ENCODE measurements at places on chromosomes 12 and 14.

DNA sequence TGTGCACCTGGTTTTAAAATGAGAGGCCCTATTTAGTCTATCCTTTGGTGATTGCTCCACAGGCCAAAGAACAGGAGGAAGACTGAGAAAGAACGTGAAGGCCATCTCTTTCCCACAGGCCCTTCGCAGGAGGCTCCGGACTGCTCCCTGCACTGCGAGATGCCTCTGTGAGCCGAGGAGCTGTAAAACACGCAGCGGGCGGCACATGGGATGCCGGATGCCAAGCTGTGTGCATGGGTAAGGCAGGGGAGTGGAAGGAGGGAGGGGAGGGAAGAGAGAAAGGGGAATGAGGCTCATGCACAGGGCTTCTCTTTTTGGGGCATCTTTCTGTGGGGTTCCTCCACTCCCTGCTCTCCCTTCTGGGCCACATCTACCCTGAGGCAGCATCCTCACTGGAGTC lies 61.6 kb downstream of the SPTB start:
- no peak for DNase-seq

DNA sequence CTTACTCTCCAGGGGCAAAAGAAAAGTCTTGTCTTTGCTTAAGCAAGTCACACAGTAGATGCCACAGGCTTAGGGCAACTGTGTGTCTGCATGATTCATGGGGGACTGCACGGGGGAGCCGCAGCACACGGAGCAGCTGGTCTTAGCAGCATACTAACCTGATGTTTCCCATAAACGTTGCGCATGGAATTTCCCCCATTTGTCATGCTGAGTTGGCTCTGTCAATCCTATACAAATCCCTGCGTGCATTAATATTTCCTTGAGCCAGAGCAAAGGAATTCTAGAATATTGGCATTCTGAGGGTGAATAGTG lies 71.2 kb downstream of the SAMD4A start:
- DNase-seq, result peak; percentile 91

DNA sequence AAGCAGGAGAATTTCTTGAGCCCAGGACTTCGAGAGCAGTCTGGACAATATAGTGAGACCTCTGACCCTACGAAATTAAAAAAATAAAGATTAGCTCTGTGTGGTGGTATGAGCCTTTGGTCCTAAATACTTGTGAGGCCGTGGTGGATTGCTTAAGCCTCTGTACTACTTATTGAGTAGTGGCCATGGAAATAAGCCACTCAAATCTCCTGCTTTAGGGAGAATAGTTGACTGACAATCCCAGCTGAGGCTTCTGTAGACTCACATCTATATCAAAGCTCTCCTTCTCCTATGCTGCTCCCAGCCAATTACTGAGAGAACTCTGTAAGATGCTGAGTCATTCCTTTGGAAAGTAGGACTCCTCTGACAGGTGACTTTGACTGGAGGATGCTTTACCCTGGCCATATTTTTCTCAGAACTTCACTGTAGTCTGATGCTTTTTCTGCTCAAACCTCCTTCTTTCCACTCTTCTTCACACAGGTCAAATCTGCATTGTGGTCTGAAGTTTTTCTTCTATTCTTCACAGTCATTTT lies 420.2 kb downstream of the SLC6A15 start:
- no peak for DNase-seq

DNA sequence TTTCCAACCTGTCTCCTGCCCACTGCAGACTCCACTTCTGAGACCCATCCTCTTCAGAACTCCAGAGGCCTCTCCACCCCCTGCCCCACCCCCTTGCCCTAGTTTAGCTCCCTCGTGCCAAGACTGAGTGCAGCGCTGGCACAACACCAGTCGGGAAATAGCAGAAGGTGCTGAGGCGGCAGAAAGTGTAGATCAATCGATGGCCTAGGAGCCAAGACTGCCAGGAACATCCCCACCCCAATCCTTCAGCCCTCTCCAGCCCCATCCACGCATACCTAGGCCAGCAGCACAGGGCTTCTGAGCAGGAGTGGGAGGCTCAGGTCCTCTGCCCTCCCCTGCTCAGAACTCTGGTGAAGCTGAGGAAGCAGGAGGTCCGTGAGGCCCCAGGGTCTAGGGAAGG lies 1.1 kb downstream of the CPNE6 start:
- no peak for DNase-seq

GRCh38 chr12:5213336-5213735 lies 169.7 kb downstream of the KCNA5 start:
- no peak for DNase-seq

GRCh38 chr14:100827101-100828021 lies 1.4 kb downstream of the MEG3 start:
- peak; percentile 55 for DNase-seq

DNA sequence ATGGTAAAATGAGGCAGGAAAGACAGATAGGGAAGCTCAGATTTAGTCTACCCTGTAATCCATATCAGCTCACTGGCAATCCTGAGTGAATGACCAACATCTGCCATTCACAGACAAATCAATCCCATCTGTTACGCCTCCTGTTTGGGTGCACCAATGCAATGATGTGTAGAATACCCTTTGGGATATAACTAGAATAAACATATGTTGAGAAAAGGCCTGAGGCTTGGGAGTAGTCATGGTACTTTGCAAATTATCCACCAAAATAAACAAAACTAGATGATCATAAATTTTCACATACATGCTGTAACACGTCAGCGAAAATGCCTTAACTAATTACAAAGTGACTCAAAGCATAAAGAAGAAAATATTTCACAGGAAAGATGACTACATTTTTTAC lies 78.8 kb downstream of the KCNC2 start:
- DNase-seq, result no peak

- no peak for DNase-seq
Measured at GRCh38 chr14:104877806-104878550, 12.9 kb downstream of the CEP170B start.

DNA sequence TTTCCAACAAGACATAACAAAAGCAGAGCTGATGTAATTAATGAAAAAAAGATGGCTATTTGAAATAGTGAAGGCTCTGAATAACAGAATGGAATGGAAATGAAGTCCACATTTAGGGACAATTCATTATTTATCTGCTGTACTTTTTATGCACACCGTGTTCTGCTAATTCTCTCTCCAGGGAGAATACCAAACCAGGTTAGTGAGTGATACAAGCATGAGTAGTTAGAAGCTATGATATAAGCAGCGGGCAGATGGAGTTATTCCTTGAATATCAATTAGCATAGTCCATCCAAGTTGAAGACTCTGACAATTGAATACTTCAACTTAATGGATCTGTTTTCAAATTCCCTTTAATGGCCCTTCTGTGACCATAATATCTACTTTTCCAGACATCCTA lies 162.1 kb upstream of the TMTC2 start:
- DNase-seq, result no peak

DNA sequence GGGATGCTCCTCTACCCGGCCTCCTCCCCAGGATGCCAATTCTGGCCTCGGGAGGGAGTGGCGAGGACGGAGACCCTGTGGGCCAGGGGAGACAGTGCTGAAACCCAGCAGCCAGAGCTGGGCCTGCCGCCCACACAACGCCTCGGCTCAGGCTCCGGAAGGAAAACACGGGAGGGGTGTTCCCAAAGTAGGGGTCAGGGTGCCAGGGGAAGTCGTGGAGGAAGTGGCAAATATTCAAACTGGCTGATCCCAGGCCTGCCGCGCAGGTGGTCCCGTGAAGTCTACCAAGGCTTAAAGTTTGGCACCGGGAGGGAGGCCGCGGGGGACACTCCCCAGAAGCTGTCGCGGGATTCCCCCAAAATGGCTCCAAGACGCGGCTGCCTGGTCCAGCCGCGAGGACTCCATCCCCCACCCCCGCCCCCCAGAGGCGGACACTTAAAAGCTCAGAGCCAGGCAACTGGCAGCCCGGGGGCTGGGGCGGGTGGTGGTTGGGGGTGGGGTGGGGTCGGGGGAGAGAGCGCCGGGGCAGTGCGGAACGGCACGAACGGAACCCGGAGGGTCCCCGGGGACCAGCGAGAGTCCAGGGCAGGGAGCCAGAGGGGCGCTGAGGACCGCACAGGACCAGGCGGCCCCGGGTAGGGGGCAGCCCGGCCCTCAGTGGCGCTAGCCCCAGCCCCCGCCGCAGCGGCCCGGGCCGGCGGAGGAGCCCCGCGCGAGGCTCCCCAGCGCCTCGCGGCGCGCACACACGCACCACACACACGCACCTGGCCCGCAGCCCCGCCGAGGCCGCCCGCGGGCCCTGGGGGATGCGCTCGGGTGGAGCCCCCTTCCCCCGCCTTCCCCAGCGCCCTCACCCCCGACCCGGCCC lies 20.0 kb downstream of the BEGAIN start:
- DNase-seq, result no peak

DNA sequence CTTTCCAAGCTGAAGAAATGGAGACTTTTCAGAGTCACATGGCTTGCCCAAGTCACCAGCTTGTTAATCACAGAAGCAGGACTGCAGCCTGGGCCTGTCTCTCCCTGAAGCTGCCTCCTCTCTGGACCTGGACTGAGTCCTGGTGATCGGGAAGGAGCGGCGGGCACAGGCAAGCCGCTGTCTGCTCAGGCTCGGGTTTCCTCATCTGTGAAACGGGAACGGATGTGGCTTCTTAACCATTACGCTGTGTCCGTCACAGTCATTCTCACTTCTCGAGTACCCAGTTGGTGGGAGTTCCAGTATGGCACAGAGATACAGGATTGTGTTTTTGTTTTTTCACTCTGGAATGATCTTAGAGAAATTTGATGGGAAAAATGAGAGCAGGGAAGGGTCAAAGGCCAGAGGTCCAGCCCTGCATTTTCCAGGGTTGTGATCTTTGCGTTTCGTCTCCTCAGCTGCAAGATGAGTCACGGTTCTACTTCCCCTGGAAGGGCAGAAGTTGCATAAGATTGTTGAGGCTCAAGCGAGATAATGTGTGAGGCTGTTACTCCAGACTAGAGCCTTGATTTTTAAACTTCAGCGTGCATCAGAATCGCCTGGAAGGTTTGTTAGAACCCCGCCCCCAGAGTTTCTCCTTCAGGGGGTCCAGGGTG lies 7.6 kb upstream of the LRTM2 start:
- DNase-seq, result no peak

DNA sequence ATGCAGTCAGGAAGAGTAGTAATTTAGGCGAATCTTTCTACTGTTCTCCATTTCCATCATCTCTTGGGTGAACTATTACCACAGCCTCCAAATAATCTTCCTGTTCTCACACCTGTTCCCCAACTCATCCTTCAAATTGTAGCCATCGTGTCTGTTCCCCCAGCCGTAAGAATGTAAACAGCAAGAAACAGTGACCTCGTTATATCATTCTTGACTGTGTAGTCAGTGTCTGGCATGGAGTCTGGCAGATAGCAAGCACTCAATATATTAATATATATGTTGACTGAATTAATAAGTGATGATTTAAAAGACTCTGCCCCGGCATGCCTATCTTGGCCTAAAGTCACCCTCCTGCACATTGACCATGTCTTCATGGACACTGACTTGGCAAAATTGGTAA lies 20.3 kb downstream of the PDE6H start:
- DNase-seq, result peak; percentile 22

- no peak for DNase-seq
Measured at GRCh38 chr14:91063119-91063518, 2.7 kb upstream of the RPS6KA5 start.

Measured in fibroblast of skin of right biceps (primary cell).